ENCODE measurements at places on chromosomes 6 and 20.
A peak's percentile ranks its signal among the peaks of the same experiment; 100 is the strongest.

GRCh38 chr6:143647191-143647590 is 30.6 kb upstream of the PHACTR2 start:
- no peak for DNase-seq

- no peak for DNase-seq
Measured at GRCh38 chr20:61757-62156, 25.7 kb upstream of the DEFB125 start.

DNA sequence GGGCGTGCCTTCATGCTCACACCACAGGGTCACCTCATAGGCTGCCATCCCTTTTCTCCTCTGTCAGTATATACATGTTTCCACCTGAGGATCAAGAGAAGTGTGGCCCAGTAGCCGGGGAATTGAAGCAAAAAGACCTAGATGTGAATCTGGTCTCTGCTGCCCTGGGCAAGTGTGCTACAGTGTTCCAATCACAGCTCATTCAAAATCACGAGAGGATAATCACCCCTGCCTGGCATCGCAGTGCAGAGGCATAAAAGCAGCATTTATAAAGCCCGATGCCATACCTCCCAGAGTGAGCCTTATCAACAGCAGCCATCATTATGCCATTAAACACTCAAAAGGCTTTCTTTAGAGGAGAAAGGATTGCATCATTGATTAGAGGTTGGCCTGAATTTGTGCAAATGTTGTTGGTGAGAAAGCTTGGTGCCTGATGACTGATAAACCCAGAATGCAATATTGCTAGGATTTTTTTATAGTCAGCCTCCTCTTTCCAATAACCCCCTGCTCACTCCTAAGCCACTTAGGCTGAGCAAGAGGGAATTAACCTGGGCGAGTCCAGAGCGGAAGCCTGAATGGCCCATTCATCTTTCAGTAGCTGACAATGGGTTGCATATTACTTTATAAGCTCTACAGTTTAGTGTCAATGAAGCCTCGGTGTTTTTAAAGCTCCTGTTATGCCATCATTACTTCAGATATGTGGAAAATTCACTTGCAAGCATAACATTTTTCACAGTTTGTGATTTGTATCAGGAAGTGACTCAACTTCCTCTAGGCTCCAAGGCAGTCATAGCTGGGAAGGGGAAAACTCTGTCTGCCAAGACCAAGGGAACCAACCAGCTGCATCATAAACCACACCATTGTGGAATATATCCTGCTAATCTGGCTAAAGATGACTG is 92.5 kb upstream of the NXT1 start:
- DNase-seq = peak; percentile 78

- DNase-seq = no peak
Measured at GRCh38 chr6:8526624-8527023, 91.3 kb upstream of the SLC35B3 start.

- DNase-seq = no peak
Measured at GRCh38 chr20:3889489-3890397, 556 bp downstream of the PANK2 start.

DNA sequence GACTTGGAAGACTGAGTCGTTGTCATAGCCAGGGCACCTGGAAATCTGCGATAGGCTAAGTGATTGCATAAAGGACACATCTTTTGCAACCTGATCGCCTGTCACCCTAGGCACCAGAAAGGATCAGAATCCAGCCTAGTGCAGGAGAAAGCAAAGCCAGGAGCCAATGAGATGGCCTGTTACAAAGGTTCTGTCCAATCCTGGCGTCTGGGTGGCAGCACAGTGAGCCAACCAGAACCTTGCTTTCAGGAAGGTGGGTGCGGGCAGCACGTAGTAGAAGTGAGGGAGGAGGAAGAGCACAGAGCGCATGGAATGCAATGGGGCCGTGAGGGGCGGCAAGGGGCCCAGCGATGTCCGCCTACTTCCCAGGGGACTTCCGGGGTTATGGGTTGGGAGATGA is 120.4 kb upstream of the GGTLC1 start:
- no peak for DNase-seq

DNA sequence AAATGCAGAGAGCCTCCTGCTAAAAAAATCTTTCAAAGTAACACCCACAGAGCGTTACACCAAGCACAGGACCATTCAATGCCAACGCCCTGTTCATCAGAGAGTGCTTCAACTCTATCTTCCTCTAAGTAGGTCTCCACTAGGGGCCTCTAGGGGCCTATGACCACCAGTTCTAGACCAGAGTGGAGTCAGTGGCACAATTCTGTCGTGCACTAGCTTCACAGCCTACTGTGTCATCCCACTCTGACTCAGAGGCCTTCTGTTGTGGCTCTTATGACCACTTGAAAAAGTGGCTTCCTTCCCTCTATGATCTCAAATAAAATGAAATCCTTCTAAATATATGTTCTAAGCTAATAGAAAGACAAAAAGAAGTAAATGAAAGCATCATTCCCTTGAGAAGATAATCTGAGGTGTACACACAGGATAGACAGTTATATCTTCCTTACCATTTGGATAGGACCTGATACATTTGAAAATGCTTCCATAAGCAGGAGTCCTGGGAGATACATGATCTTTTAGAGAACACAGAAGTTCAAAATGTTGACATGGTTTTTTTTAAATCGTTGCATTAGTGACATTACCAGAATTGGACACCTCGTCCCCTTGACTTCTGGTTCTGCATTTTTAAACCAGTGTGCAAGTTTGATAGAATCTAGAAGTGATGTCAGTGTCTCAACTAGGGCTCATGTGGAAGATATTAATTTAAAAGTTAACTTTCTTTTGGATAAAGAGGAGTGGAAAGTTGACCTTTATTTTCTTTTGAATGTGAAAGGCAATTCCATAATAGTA is 151.9 kb downstream of the SH3BGRL2 start:
- no peak for DNase-seq

- no peak for DNase-seq
Measured at GRCh38 chr20:51306081-51306480, 236.4 kb downstream of the NFATC2 start.

GRCh38 chr20:14744723-14745122 is 407.3 kb upstream of the FLRT3 start:
- no peak for DNase-seq

GRCh38 chr6:145882121-145882531 is 67.5 kb upstream of the FBXO30 start:
- DNase-seq = no peak

GRCh38 chr20:22523499-22524392 is 60.6 kb downstream of the FOXA2 start:
- peak; percentile 88 for DNase-seq

DNA sequence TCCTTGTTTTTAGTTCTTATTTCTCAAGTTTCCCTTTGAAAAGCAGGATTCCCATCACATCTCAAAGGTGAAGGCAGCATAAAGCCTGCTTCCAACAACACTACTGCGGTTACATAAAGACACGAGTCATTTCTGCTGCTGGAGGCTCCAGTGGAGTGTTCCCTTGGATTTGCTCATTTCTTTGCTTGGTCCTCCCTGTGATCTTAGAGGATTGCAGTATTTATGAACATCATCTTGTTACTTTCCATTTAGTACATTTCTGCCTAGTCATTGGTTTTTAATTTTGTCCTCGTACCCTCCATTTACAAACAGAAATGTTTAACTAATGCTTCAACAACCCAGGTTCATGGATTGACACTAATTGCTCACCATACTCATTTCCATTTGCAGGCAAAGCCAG is 298.8 kb downstream of the ZNF217 start:
- no peak for DNase-seq

DNA sequence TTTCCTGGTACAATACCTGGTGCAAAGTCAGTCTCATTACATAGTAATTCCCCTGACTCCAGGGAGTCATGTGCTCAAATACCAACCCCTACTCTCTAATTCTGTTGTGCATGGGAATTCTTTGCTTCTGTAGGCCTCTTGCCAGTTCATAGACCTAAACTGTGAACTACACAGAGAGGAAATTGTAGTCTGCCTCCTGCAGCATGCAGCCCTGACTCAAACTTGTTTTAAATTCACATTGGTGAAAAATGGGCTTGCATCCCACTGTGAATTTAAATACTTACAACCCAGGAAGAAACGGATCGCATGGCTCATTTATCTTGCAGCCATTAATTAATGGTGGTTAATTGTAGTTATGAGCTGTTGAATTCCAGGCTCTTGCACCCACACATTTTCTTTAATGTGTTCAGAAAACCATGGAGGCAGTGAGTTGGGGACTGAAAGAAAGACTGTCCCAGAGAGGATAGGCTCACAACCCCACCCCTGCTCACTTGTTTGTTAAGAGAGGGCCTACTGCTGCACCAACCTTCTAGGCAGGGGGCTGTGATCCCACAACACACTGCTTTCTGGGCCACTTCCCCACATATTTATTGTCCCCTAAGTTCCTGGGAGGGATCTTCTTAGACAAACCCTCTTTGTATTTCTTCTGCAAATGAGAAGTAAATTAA is 579.1 kb downstream of the DHX35 start:
- peak; percentile 14 for DNase-seq

DNA sequence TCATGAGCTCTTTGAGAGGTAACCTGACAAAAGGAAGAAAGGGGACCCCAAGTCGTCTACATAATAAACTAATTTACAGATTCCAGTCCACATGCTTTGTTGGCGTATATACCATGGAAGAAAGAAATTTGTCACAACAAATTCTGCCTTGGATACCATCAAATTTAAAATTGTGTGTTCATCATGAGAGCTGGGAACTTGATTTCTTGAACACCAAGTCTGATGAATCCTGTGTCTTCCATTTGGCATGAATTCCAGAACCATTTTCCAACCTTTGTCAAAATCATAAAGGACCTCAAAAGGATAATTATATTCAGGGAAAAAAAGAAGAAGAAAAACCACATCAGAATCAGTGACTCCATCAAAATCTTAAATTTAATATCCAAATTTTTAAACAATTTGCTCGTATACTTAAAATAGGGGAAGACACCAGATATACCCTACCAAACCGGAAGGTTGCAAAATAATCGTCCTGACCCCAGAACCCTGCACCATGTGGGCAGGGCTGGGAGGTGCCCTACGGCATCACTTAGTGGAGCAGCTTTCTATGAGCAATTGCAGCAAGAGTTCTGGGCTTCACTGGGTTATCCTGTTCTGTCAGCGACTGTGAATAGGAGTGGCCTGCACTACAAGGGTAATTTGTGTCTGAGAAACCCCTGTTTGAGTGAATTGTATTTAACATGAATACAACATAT is 74.1 kb upstream of the INSM1 start:
- no peak for DNase-seq

DNA sequence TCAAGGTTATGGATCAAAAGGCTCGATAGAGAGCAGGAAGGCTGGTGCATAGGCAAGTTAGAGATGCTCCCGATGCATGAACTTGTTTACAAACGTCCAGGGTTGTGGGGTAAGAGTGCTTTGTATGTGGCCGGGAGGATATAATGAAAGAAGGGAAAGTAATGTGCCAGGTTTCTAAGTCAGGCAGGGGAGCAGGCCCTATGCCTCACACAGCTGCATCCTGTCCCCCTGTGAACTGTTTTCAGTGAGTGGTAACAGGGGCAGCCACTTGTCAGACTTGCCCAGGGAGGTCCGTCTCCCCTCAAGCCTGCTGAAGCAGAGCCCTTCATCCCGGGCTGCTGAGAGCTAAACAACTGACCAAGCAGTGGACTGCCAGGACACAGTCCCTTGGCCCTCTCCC is 19.4 kb downstream of the KCNK5 start:
- no peak for DNase-seq

- no peak for DNase-seq
Measured at GRCh38 chr6:167702241-167702827, 124.4 kb upstream of the AFDN start.

DNA sequence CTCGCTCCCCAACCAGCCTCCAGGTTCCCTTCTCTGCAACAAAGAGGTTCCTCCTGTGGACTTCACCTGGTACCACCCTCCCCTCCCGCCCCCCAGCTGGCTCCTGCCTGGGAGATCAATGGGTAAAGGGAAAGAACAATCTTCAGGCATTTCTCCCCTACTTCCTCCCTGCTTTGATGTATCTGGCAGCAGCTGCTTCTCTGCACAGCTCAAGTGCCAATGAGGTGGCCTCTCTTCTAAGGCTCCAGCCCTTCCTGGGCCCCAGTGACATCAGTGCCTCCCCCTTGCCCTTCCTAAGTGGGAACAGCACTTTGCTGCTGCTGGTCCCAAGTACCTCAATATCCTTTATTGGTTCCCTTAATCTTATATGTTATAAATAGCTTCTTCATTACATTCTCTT is 23.5 kb downstream of the MOCS1 start:
- no peak for DNase-seq

- DNase-seq = no peak
Measured at GRCh38 chr6:164108869-164109769, 694.6 kb downstream of the QKI start.

All from esophagus muscularis mucosa (tissue), 4 donors.